ENCODE measurements at places on chromosomes 16 and 17.

DNA sequence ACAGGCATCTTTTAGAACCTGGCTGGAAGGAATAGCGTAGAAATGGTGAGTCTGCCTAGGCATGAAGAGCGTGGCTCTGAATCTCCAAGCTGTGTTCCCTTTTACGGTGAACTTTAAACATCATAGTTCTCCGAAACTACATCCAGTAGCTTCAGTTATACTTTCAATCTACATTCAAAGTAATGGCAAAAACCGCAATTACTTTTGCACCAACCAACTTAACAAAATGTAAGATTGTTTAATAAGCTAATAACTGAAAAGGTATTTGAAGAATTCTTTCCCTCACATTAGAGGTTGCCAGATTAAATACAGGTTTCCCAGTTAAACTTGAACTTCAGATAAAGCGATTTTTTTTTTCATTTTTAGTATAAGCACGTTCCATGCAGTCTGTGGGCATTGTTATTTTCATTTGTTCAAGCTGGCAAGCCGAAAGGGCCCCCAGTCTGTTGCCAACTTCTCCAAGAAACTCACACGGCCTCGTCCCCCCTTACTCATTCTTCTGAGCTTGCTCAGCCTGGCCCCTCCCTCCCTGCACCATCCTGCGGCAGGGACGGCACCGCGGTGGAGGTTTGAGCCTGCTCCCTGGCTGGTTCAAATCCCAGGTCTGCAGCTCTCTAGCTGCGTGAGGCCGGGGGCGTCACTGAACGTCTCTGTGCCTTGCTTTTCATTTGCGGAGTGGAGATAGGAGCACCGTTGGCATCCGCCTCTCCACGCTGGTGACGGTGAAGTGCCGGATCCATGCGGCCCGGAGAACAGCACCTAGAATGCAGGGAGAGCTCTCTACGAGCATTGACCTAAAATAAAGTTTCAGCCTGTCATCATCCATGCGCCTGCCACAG is 3.5 kb upstream of the MTHFSD start:
- DNase-seq, result no peak

DNA sequence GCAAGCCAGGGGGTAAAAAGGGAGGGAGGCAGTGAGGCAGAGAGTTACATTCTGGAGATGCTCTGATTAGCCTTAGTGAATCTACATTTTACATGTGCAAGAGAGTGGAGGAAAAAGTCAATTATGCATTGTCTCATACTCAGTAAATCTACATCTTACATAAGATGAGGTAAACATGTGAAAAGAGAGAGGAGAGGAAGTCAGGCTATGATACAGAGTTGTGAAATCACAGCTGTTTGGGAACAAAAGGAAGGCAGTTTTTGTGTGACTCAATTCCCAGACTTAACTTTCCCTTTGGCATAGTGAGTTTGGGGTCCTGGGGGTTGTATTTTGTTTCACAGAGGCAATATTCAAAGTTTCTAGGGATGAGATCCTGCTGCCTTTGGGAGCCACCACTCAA is 67.8 kb downstream of the GP2 start:
- no peak for DNase-seq

DNA sequence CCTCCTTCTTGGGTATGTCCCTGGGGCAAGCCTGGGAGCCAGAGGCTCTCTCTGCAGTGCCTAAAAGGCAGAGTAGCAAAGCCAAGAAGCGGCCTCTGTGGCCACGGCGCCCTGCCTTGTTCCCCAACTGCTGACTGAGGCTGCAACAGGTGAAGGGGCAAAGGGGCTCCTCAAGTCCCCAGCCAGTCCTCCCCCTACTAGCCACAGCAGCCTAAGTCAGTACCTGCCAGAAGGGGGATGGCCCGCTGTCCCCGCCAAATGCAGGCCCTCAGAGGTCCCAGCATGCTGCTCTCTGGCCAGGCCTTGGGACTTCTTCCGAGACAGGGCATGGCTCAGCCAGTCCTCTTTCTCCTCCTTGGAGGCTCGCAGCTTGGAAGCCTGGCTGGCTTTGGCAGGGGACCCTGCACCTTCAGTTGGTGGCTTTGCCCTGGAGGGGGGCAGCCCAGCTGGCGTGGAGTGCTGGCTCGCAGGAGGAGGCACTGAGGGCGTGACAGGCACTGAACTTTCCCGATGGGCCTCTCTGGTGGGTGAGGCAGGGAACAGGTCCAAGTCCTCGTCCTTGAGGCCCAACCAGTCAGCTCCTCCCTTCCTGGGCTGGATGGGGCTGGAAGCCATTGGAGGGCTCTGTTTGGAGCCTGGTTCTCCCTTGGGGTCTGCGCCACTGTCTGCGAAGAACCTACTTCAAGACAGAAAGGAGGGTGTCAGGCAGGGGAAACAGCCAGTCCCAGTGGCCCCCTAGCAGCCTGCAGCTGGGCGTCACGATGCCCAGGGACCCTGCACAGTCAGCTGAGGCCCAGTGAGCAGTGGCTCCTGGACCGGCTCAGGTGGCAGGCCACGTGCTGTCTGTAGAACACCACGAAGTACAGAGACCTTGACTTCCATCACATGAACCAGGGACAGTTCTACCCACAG is 17.6 kb downstream of the FBF1 start:
- DNase-seq, result no peak

DNA sequence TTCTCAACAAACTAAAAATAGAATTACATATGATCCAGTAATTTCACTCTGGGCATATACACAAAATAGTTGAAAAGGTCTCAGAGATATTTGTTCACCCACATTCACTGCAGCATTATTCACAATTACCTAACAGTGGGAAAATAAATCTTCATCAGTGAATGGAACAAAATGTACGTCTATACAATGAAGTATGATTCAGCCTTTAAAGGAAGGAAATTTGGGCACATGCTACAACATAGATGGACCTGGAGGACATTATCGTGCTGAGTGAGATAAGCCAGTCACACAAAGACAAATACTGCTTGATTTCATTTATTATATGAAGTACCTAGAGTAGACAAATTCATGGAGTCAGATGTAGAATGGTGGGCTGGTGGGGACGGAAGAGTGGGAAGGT is 47.0 kb downstream of the MFSD11 start:
- DNase-seq, result no peak

DNA sequence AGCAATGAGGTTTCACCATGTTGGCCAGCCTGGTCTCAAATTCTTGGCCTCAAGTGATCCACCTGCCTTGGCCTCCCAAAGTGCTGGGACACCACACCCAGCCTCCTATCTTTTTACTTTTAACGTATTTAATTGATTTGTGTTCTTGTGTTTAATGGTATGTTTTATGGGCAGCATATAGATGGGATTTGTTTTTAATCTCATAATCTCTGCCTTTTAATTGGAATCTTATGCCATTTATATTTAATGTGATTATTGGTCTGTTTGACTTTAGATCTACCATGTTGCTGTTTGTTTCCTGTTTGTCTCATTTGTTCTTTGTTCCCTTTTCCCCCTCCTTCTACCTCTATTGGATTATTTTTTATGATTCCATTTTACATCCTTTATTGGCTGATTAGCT is 12.2 kb downstream of the SLC26A11 start:
- DNase-seq, result no peak

- DNase-seq, result no peak
Observed at GRCh38 chr16:15434425-15435215, at the start of gene BMERB1. BMERB1 (plus strand) TSS chr16:15434588; CDS start chr16:15434654, 66 bp downstream.

- no peak for DNase-seq
Observed at GRCh38 chr16:27460663-27461482, 58.9 kb downstream of the IL21R start.

DNA sequence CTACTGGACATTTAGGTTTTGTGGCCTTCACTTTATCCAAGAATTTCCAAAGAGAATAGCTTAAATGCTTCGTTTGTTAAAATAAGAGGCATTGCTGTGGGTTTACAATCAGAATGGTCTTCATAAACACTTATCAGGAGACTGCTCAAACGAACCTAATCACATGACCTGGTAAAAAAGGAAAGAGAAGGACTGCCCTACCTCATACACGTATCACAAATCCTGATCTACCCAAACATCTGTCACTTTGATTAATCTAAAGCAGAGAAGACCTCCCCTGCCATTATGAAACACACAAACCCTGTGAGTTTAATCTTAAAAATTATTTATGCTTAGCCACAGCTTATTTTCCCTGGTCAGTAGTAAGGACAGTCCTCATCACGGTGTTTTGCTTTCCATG is 76.6 kb downstream of the PARN start:
- no peak for DNase-seq

- no peak for DNase-seq
Observed at GRCh38 chr17:46061435-46061834, 62.4 kb downstream of the STH start.

DNA sequence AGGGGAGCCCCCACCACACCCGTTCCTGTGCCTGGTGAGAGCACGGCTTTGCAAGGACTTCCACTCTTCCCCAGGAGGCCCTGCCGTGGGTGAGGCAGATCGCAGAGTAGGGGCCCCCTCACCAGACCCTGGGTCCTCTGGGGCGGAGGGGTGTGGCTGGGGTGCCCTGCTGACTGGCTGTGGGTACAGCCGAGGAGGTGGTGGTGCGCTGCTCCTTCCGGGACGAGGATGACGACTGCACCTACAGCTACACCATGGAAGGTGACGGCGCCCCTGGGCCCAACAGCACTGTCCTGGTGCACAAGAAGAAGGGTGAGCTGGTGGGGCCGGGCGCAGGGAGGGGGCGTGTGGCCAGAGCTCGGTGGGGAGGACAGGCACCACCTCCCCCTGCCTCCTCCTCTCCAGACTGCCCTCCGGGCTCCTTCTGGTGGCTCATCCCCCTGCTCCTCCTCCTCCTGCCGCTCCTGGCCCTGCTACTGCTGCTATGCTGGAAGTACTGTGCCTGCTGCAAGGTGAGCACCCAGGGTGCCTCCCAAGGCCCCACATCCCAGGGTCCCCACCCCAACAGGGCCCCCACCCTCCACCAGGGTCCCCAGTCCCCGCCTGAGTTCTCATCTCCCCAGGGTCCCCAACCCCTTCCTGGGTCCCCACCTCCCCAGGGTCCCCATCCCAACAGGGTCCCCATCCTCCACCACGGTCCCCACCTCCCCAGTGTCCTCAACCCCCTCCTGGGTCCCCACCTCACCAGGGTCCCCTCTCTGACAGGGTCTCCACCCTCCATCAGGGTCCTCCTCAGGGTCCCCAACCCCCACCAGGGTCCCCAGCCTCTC is 16.1 kb downstream of the ITGB4 start:
- DNase-seq, result no peak

- DNase-seq, result no peak
Observed at GRCh38 chr16:49275050-49275730, 6.4 kb downstream of the CBLN1 start.

- no peak for DNase-seq
Observed at GRCh38 chr17:9002227-9002605, 19.1 kb upstream of the NTN1 start.

GRCh38 chr16:88453217-88453531 is at the start of gene ZFPM1:
ZFPM1 (plus strand) TSS chr16:88453280; CDS start chr16:88453639, 359 bp downstream.
- DNase-seq, result no peak

DNA sequence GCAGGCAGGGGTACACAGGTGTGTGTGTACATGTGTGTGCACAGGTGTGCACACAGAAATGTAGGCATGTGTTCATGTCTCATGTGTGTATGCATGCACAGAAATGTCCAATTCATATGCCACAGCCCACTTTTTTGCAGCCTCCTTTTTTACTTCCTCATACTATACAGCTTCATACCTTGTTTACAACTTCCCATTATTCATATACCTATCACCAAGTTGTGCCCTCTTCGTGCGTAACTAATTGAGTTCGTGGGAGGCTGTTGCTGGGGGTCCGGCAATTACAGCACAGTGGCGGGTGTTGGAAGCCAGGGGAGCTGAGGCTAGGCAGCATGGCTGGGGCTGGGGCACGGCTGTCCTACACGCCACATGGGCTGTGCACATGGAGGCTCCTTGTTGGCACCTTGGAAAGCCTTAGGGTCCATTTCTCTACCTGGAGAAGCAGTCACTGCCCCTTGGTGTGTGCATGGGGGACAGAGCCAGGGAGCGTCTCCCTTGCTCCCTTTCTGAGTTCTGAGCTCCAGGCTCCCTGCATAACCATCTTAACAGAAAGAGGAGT is 266.7 kb downstream of the ENGASE start:
- DNase-seq, result no peak
